NCI-H1105 treated with DMSO at 0.1 percent for 48 hours (cell line): ENCODE measurements at places on chromosomes 6 and 20.

DNA sequence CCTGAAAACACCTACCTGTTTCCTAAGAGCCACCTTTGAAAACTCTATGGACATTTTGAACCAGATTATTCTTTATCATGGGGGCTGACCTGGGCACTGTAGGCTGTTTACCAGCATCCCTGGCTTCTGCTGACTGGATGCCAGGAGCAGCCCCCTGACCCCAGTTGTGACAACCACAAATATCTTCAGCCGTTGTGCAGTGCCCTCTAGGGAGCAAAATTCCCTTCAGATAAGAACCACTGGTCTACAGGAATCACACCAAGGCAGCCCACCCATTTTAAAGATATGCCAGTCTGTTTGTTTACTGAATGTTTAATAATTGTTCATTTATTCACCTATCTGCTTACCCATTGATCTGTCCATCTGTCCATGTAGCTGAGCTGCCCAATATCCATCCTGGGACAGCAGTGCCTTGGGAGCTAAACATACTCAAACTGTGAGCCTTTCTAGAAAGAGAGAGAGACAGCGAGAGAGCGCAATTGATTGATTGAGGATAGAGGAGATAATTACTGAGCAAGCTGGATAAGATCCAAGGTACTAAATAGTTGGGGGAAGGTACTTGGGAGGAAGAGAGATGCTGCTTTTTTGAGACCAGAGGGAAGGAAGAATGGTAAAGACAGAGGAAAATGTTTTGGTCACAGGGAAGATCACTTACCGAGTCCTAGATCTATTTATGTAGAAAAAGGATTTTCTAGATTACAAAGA is 276.8 kb downstream of the NRN1 start:
- DNase-seq: peak; percentile 56

GRCh38 chr20:34923414-34923813 is 32.2 kb downstream of the GSS start:
- DNase-seq: no peak

GRCh38 chr20:3218307-3218988 is 9.2 kb downstream of the ITPA start:
- no peak for DNase-seq

GRCh38 chr6:38170666-38171355 is 351.3 kb downstream of the ZFAND3 start:
- peak; percentile 40 for DNase-seq

DNA sequence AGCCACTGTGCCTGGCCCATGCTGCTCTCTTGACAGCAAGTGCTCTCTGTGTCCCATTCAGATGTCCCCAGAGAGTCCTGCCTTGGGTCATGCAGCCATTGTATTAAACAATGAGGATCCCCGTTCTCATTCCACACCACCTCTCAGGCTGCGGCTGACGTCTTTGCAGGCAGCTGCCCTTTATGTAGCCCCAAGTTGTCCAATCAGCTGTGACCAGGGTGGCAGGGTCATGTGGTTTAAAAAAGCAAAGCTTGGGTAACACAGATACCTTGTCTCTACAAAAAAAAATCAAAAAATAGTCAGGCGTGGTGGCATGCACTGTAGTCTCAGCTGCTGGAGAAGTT is 13.2 kb downstream of the GCNT2 start:
- DNase-seq: no peak

- DNase-seq: no peak
These were observed 249.6 kb downstream of the TSHZ2 start for GRCh38 chr20:53221731-53222130.

DNA sequence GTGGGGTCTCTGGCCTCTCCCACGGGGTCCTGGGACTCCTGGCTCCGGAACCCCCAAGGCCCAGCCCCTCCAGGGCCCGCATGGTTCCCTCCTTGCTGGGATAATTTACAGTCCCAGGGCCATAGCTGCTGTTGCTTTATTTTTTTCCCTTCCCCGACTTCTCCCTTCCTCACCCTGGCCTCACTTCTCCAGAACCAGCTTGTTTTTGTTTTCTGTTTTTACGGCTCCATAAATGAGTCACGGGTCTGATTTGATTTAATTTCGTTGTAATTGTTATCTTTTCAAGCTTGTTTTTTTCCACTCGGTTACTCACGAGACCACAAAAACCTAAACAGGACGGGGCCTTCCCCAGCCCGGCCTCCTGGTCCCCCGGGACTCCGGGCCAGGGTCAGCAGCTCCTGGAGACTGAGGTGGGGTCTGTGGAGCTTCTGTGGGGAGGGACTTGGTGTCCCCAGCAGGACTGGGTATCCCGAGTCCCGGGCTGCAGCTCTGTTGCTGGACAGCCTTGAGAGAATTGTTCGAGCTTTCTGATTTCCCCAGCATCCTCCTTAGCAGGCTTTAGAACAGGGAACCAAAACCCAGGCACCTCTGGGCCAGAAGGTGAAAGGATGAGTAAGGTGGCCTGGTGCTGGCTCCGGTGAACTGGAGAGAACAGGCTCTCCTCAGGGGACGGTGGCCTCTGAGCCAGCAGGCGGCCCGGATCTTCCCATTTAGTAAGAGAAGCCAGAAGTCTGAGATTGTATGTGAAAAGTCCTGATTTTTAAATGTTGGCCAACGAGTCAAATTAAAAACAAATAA is 94.9 kb downstream of the CEBPB start:
- DNase-seq: no peak

DNA sequence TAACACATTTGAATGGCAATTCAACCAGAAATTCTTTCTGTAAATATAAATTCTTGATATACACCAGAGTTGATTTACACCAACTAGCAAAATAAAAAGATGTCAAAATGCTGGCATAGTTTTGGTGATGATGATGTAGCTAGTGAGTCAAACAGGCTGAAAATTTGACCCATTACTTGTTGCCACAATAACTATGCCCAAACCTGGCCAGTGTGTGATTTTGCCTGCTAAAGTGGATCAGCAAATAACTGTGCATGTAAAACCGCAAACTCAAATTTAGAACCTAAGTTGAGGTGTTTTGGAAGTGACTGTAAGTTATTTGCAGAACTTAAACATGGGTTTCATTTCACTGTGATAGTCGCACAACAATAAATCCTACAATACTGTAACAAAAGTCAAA is 125.9 kb downstream of the KIF6 start:
- no peak for DNase-seq

- no peak for DNase-seq
These were observed 469.8 kb upstream of the AGPAT4 start for GRCh38 chr6:161743509-161744178.

DNA sequence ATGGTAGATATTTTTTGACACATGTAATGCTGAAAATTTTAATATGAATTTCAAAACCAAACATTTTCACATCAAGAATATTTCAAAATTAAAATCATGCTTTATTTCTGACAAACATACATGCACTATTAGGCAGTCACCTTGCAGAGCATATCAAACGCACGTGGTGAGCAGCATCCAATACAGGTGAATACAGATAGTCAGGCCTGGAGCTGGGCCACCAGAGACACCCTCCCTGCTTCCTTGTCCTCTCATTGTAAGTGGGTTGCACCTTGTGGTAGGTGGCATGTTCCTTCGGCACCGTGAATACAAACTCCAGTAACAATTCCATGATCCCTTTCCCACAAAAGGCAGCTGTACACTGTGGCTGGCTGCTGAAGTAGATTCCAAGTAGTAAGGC is 8.9 kb downstream of the REV3L start:
- no peak for DNase-seq

- DNase-seq: no peak
These were observed 34.8 kb downstream of the NR2E1 start for GRCh38 chr6:108200631-108201030.

- no peak for DNase-seq
These were observed 4.6 kb upstream of the LSM14B start for GRCh38 chr20:62117658-62118057.

DNA sequence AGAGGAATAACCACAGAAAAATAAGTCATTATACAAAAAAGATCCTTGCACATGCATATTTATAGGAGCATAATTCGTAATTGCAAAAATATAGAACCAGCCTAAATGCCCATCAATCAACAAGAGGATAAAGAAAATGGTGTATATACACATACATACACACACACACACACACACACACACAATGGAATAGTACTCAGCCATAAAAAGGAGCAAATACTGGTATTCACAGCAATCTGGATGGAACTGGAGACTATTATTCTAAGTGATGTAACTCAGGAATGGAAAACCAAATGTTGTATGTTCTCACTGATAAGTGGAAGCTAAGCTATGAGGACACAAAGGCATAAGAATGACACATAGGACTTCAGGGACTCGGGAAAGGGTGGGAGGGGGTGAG is 1.9 kb upstream of the KIAA1586 start:
- no peak for DNase-seq

- DNase-seq: no peak
These were observed 15.2 kb downstream of the SLC35B3 start for GRCh38 chr6:8420031-8420588.

DNA sequence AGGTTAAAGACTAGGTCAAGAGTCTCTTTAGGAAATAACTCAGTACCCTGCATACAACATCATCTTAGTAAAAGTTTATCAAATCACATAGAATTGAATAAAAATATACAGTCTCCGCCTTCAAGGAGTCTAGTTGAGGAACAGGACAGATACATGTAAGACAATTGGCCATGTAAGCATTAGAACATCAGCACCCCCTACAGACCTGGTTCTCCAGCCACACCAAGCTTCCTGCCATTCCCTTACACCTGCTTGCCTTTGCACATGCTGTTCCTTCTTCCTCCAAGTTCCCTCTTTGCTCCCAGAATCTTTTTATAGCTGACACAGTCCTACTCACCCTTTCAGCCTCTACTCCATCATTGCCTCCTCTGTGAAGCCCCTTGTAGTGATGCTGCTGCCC is 187.8 kb upstream of the LRFN2 start:
- DNase-seq: no peak

DNA sequence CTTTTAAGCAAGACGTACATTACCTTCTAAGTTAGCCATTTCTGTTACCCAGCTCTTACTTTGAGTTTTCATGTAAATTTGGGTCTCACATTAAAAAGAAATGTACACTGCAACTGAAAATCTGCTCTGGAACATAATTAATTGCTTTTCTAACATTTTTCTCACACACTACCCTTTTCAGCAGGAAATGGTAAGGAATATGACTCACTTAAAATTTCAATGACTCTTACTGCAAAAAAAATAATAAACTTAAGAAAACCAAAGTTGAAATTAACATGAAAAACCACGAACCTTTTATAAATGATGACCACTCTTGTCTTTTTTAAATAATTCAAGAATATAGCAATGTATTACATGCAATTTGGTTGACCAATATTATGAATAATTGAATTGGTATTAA is 1.3 kb downstream of the CGA start:
- no peak for DNase-seq

GRCh38 chr20:21436205-21436604 is 38.9 kb upstream of the NKX2-4 start:
- no peak for DNase-seq

DNA sequence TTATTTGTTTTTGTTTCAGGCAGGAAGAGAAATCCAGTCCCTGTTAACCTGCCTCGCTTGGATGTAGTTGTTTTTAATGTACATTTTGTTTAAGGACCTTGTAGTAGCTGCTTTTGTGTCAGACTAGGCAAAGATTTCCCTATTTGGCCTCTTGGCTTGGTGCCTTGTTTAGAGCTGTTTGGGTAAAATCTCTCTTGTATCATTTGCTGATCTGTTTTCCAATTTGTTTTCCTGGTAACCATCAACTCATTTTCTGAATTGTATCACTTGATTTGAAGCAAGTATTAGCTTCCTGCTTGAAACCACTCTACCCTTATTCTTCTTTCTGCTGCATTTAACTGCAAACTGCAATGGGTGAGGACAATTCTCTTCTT is 160.7 kb downstream of the ZFAND3 start:
- DNase-seq: peak; percentile 45

DNA sequence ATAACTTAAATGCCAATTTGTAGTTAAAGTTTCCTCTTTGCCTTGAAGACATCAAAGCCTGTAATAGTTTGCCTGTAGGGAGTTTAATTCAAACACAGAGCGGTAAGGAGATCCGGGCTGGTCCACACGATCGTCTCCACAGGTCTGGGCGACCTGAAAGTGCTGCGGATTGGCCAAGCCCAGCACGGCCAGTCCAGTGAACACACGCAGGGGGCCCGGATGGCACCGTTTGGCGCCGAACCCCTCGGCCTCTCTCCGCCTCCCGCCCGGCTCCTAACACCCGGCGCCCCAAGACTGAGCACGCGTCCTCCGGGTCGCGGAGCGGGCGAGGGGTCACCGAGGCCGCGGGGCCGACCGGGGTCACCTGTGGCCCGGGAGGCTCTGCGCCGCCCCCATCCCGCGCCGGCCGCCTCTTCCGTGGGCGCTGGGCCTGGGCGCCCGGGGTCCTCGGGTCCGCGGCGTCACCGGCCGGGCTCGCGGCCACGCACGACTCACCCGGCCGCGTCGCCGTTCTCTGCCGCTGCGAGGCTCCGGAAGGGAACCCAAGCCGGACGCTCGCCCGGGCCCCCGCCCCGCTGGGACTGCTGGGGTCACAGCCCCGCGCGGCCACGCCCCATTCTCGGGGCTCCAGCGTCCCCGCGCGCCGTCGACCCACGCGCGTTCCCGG is 481 bp downstream of the SERPINB6 start:
- no peak for DNase-seq

- no peak for DNase-seq
These were observed 1.1 kb downstream of the CRIP3 start for GRCh38 chr6:43307451-43308100.

DNA sequence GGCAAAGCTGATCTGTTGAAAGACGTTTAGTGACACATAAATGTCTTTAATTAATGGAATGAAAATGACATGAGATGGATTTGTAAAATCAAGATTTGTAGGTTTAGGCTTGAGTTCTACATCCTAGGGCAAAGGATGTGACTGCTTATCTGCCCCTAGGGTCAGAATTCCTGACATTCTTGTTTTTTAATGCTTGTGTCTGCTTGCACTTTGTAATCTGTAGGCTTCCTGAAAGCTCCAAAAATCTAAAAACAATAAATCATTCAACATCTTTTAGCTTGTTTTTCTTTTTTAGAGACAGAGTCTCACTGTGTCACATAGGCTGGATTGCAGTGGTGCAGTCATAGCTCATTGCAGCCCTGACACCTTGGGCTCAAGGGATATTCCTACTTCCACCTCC is 107.9 kb upstream of the MLIP start:
- no peak for DNase-seq

GRCh38 chr6:109475625-109476024 is 7.4 kb downstream of the ZBTB24 start:
- DNase-seq: no peak

- DNase-seq: peak; percentile 9
These were observed 62.0 kb upstream of the EPB41L1 start for GRCh38 chr20:36092398-36093024.

DNA sequence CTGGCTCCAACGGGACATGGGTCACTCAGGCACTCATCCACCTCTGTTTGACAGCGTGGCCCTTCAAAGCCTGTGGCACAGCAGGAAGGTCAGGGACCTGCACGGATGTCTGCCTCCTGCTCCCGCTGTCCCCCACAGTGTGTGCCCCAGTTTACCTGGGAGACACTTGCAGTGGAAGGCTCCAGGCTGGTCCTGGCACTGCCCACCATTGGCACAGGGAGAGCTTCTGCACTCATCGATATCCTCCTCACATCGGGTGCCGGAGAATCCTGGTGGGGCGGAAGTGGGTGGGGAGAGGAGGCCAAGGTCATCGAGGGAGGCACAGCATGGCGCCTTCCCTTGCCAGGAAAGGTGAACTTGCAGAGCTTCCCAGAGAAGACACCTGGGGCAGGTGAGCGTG is 6.9 kb downstream of the NOTCH4 start:
- DNase-seq: no peak
